ENCODE measurements at places on chromosomes 12 and 14.

- DNase-seq, result peak; percentile 44
These were observed at the start of gene SLC48A1 for GRCh38 chr12:47773062-47773857. Gene SLC48A1 (plus strand): TSS chr12:47773238. CDS start chr12:47773305, 67 bp downstream.

GRCh38 chr12:111451649-111452129 is 46.0 kb downstream of the SH2B3 start:
- no peak for DNase-seq

- DNase-seq, result no peak
These were observed 35.8 kb downstream of the CCDC175 start for GRCh38 chr14:59540852-59541251.

GRCh38 chr14:100393362-100393761 is 70.2 kb downstream of the SLC25A47 start:
- no peak for DNase-seq

DNA sequence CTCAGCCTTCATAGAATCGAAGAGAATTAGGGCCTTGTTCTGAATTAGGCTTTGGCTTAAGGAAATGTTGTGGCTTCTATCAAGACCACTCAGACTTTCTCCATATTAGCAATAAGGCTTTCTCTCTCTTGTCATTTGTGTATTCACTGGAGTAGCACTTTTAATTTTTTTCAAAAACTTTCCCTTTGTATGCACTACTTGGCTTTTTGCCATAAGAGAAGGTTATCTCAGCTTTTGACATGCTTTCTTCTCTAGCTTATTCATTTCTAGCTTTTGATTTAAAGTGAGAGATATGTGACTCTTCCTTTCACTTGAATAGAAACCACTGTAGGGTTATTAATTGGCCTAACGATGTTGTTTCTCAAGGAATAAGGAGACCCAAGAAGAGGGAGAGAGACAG is 244.2 kb downstream of the GPHN start:
- no peak for DNase-seq

GRCh38 chr12:124057691-124058090 is 84.7 kb downstream of the ZNF664 start:
- no peak for DNase-seq

DNA sequence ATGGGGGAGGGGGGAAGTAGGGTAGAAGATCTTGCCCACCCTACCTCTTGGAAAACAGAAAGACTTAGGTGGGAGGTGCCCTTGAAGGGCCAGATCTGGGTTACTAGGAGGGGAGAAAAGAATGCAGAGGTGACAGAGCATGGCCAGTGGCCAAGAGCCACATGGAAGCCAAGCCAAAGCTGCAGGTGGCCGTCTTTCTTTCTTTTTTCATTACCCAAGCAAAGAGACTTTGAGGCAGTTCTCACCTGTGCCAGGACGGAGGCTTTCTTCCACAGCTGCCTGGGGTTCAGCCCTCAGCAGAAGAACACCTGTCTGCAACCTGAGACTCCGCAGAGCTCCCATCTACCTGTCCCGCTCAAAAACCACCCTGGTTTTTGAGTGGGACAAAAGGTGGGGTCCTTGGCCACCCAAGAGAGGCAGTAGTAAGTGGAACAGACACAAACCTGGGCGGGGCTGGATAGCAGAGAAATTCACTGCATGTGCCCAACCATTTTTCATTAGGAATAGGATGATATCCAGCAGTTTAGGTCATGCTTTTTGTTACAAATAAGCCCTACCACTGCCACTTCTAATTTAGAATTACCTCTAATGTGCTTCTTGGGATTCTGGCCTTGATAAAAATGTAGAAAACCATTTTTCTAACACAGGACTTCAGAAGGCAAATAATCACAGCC is 116.5 kb downstream of the DYRK2 start:
- no peak for DNase-seq

- no peak for DNase-seq
These were observed 1315.2 kb downstream of the LRFN5 start for GRCh38 chr14:42921901-42922300.

GRCh38 chr12:89475203-89475990 is 49.2 kb downstream of the GALNT4 start:
- DNase-seq, result no peak

- DNase-seq, result no peak
These were observed 805 bp downstream of the MYH7 start for GRCh38 chr14:23434488-23435222.

DNA sequence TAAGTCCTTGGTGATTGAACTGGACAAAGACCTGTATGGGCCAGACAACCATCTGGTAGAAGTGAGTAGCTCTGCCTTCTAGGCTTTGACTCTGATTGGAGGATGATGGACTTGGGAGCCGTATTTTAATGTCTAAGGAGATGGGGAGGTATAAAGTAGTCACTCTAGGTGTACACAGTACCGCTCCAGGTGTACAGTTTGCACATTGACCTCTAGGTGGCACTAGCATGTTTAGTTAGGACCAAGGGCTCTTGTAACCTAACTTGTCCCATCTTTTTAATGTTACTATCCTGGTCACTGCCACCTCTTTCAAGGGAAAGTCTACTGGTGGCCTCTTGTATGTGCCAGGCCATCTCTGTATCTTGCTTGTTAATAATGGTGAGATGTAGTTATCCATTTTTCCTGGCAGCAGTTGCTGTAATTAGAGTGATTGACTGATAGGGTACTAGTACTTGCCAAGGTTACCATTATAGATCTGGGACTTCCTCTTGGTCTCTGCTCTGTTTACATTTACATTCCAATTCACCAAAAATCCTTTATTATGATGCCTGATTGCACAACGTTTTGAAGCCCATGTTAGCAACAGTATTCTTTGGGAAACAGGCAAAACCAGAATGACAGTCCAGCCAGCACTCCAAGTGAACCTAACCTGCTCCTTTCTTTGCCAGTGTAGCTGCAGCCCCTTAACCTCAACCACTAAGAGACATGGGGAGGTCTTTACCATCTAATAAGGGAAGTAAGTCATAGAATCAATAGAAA is 3.6 kb downstream of the SMARCD1 start:
- DNase-seq, result peak; percentile 8

GRCh38 chr12:47840571-47840970 is 20.9 kb upstream of the HDAC7 start:
- DNase-seq, result no peak

GRCh38 chr14:102930138-102930752 is 7.8 kb downstream of the AMN start:
- no peak for DNase-seq

- DNase-seq, result no peak
These were observed 269.5 kb downstream of the ACSS3 start for GRCh38 chr12:81347404-81347803.

- DNase-seq, result no peak
These were observed 22.5 kb downstream of the E2F7 start for GRCh38 chr12:77042833-77043232.

DNA sequence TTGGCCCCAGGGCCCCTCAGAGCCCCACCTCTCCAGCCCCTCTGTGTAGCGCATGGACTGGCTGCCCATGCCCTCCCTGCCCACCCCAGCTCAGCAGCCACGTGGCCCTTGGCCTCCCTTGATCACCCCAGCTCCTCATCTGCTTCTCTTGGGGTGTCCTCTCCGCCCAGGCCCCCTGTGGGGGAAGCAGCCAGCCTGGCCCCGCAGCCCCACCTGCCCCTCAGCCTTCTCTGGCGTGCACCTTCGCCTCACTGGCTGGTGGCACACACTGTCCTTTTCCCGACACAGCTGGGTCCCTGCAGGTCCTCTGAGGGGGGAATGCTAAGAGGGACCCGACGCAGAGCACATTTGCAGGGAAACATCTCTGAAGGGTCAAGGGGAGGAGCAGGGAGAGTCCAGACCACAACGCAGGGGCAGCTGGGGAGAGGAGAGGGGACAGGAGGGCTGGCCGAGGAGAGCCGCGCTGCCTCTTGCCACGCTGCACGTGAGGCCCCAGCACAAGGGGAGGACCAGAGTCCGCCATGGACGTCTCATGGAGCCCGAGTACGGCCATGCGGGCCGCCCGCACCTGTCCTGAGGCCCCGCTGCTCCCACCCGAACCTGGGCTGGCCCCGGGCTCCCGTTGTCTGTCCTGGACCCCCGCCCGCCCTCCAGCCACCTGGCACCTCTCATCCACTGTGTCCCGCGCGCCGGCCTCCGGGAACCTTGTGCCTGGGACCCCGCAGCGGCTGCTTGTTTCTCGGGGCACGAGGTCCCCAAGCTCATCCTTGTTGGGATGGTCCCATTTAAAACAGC is 36.1 kb downstream of the PACS2 start:
- no peak for DNase-seq

DNA sequence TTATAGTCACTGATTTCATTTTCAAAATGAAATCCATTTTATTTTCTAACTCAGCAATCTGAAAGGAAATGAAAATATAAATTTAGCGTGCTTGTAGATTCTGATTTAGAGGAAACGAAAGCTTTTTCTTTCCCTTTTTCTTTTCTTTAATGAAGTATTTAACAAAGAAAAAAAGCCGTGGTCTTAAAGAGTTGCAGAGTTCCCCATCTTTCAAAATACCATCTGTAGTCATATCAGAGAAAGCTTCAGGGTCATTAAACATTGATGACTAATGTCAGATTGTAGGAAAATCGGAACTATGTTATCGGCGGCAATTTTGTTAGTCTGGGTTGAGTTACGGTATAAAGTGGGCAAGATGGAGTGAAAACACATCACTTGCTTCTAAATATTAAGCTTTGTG is 32.3 kb downstream of the DRAM1 start:
- DNase-seq, result no peak

DNA sequence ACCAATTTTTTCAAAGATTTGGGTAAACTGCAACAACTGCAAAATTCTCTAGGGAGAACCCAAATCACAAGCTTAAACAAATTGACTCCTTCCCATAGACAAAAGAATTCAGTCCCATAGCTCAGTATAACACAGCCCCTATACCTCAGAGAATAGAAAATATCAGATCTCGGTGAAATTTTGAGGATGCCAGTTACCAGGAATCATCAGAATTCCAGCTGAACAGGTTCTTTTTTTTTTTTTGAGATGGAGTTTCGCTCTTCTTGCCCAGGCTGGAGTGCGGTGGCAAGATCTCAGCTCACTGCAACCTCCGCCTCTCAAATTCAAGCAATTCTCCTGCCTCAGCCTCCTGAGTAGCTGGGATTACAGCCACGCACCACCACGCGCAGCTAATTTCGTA is 36.7 kb downstream of the ZFYVE1 start:
- DNase-seq, result no peak

- no peak for DNase-seq
These were observed 10.6 kb upstream of the FAM181A start for GRCh38 chr14:93916498-93916897.

DNA sequence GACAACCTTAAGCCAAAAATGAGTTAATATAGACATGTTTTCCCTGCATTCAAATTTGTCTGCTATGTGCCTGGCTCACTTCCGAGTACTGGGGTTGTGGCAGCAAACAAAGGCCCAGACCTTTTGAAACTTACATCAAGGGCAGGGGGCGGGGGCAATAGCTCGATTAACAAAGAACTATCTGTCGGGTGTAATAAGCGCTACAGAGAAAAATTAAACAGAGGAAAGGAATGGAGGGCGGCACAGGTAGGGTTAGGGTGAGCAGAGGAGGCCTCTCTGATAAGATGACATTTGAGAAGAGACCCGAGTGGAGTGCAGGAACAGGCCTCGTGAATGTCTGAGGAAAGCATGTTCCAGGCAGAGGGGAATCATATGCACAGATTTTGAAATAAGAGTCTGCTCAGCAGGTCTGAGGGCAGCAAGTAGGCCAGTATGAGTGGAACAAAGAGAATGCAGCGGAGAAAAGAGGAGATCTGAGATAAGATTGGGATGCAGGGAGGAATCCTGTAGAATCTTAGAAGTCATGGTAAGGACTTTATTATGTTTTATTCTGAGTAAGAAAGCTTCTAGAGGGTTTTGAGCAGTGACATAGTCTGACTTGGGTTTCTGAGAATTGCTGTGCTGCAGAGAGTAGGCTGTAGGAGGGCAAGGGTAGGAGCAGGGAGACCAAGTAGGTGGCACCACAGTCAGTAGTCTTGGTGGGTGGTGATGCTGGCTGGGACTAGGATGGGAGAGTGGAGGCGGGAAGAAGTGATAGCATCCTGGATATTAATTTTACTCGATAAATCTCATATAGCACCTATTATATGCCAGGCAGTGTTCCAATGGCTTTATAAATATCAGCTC is 52.6 kb downstream of the BICDL1 start:
- DNase-seq, result no peak

DNA sequence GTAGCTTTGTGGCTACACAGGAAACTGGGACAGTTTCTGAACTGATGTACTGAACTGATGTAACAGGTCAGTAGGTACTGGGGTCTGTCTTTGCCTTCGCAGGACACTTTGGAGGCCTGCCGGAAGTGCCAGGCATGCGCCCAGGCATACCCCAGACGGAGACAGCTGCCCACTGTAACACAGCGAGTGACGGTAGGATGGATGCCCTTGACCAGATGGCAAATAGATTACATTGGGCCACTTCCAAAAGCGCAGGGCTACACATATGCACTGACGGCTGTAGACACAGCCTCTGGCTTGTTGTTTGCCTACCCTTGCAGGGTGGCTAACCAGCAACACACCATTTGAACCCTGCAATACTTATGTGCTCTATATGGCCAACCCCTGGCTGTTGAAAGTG is 94.1 kb upstream of the TMPO start:
- DNase-seq, result no peak

- DNase-seq, result no peak
These were observed 98.1 kb downstream of the NINJ2 start for GRCh38 chr12:565161-565560.

GRCh38 chr12:56766535-56766934 is 3.4 kb downstream of the HSD17B6 start:
- no peak for DNase-seq

DNA sequence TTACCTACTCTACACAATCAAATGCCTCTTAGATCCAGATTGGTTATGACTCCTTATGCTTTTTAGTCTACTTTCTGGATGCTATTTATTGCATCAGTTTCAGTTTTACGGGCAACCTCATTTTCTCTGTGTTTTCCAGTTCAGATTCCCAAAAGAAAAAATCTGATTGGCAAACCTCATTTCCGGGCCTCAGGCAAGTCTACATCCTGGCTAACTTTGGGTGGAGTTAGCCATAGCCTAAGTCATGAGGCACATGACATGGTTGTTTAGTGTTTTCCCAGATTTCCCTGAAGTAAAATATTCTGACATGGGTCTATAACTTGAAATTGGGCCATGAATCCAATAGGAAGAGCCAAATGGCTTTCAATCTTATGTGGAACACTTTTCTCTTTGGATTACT is 339.7 kb downstream of the NUAK1 start:
- DNase-seq, result no peak

DNA sequence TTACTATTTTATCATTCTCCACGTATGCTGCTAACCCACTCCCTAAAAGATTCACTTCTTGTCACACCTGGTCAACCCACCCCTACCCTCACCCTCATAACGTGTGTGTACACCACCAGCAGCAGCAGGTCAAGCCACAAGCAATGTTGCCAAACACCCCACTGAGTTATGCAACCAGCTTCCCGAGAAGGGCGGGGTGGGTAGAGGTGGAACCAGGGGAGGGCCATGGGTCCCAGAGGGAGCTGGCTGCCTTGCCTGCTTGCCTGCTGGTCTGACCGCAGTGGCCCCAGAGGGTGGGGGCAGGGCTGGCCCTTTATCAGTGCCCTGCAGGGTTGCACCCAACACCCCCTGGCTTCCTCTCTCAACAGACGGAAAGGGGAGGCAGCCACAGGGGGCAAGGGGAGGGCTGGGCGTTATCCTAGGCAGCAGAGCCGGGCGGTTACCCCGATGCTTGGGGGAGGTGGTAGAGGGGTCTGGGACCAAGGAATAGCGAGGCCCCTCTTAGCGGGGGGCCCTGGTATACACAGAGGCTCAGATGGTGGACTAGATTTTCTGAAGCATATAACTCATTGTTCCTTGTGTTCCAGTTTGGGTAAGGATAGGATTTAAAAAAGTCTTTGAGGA is 3.5 kb upstream of the NFE2 start:
- DNase-seq, result no peak

- no peak for DNase-seq
These were observed 417.6 kb downstream of the NAV3 start for GRCh38 chr12:78248321-78248720.

GRCh38 chr12:90036637-90037036 is 328.0 kb upstream of the ATP2B1 start:
- DNase-seq, result no peak
